ENCODE measurements at places on chromosomes 6 and 20.

DNA sequence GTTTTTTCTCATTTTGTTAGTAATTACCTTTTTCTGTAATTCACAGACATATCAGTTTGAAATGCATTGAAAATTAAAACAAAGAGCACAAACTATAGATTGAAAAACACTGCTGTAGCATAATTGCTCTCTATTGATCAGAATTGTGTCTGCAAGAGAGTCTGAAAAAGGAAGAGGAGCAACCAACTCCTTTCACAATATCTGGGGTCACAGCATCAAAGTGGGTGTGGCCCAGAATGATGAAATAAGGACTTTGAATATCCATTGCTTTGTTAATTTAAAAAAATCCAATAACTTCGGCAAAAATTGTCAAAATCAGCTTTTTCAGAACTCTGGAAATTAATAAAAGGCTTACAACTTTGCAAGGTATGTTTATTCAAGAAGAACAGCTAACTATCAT is 99.2 kb downstream of the MYLK4 start:
- no peak for DNase-seq

DNA sequence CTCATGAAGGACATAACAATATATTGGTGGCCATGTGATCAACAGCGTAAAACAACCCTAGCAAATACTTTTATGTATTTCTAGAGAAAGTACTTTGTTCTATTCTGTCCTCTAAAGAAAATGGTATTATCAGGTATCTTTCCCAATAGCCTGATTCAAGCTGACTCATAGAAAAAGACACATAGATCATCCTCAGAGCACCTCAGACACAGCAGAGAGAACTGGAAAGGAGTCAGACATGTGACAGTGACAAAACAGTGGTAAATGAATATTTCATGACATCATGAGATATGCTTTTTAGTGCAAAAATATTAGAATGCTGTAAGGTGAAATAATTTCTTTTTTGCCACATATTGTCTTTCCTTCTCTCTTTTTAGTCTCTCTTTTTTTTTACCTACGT is 1355.0 kb upstream of the MAP3K7 start:
- DNase-seq, result no peak

- peak; percentile 13 for DNase-seq
Measured at GRCh38 chr6:130913120-130913519, 85.9 kb downstream of the SMLR1 start.

DNA sequence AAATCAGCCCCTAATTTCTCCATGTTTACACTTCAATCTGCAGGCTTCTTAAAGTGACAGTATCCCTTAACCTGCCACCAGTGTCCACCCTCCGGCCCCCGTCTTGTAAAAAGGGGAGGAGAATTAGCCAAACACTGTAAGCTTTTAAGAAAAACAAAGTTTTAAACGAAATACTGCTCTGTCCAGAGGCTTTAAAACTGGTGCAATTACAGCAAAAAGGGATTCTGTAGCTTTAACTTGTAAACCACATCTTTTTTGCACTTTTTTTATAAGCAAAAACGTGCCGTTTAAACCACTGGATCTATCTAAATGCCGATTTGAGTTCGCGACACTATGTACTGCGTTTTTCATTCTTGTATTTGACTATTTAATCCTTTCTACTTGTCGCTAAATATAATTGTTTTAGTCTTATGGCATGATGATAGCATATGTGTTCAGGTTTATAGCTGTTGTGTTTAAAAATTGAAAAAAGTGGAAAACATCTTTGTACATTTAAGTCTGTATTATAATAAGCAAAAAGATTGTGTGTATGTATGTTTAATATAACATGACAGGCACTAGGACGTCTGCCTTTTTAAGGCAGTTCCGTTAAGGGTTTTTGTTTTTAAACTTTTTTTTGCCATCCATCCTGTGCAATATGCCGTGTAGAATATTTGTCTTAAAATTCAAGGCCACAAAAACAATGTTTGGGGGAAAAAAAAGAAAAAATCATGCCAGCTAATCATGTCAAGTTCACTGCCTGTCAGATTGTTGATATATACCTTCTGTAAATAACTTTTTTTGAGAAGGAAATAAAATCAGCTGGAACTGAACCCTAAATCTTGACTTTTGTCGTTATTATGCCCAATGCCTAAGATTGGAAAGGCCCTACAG is 4.5 kb downstream of the SOX4 start:
- DNase-seq, result no peak

- DNase-seq, result no peak
Measured at GRCh38 chr6:77456531-77457248, 6.6 kb downstream of the HTR1B start.

- no peak for DNase-seq
Measured at GRCh38 chr20:53097791-53098190, 125.6 kb downstream of the TSHZ2 start.

- no peak for DNase-seq
Measured at GRCh38 chr6:37260444-37260843, 2.5 kb upstream of the TMEM217 start.

DNA sequence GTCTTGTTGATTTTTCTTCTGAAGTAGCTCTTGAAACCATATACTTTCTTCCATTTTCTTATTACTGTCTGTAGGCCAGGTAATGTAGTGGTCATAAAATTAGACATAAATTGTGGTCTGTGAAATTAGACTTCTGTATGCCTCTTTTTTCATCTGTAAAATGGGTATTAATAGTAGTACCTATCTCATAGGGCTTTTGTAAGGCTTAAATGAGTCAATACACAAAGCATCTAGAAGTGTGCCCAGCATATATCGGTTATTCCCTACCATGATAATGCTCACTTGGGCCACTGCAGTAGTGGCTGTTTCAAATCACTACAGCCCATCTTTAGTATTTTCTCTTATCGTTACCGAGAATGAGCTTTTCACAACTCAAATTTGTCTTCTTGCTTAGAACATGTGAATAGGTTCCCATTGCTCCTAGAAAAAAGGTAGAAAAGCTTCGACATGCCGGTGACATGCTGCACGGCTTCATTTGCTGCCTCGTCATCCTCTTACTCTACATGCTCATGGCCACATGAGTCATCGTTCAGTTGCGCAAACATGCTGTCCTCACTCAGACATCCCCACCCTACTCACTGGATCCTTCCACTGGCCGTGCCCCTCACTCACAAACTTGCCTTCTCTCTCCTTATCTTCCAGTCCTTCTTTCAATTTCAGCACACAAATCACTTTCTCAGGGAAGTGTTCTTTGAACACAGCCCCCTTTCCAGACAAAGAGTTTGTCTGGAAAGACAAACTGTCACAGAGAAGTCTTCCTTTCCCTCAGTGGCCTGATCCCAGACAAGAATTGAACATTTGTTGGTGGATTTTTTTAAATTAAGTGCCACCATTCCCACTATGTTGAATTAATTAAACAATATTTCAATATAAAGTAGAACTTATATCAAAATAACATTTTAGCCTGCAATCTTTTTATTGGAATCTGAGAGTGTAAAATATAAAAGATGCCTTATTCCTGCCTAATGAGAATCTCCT is 32.2 kb upstream of the ERVFRD-1 start:
- DNase-seq, result no peak

DNA sequence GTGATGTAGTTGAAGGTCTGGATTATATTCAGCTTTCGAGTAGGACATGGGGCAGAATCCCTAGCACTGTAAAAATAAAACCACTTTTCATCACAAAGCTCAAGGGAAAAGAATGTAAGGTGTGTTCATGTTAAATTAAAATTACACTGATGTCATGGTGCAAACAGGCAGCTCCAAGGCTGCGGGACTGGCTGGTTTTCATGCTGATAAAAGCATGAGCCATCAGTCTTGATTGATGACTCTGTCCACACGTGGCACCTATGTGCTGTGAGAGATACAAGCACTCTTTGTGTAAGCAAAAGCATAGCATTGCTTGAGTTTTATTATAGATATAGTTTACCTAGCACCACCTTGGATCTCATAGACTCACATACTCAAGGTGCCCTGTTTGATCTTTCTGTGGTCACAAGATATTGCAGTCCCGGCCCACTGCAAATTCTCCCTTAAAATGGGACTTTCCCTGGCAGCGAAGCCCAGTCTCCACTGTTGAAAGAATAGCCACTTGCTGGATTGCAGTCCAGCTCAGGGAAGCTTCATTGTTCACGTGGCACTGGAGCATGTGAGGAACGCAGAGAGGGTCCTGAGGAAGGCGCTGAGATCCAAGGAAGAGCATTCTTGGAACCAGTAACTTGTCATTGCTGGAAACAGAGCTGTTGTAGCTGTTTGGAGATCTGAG is 90.6 kb downstream of the TIAM2 start:
- no peak for DNase-seq

DNA sequence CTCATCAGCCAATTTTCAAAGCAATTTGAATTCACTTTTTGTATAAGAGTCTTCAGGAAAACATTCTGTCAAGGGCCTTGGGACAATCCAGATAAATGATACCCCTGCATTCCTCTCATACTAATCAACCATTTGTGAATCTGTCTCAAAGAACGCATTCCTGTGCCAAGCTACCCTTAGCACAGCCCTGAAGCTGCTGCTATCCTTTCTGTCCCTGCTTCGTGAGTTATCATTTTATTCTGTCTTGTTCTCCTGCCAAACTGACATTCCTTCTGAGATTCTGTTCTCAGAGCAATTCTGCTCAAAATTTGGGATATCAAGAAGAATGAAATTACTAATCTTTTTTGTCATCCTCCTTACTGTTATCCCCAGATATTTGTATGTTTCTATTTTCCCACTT is 213.9 kb upstream of the STXBP5 start:
- no peak for DNase-seq

GRCh38 chr6:119493980-119494379 is 144.4 kb upstream of the MAN1A1 start:
- DNase-seq, result no peak

DNA sequence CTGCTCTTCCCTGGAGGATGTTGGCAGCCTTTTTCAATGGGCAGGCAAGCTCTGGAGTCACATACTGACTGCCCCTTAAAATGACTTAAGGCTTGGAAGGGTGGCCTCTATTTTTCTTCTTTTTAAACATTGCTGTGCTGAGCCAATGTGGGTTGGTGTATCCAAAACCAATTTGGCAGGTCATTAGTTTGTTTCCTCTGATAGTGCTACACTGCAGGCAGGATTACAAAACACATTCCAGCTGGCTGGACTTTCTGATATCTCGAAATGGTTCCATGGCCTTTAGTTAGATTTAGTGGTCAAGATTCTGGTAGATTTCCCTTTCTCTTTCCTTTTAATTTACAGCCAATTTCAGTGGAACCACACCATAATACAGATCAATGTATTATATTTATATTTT is 28.1 kb upstream of the BMP2 start:
- no peak for DNase-seq

DNA sequence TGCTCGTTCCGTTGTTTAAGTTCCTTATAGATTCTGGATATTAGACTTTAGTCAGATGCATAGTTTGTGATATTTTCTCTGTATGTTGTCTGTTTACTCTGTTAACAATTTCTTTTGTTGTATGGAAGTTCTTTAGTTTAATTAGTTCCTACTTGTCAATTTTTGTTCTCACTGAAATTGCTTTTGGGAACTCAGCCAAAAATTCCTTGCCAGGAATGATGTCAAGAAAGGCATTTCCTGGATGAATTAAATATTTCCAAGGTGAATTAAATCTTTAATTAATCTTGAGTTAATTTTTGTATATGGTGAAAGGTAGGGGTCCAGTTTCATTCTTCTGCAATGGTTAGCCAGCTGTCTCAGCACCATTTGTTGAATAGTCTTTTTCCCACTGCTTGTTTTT is 406.2 kb upstream of the NOX3 start:
- no peak for DNase-seq

DNA sequence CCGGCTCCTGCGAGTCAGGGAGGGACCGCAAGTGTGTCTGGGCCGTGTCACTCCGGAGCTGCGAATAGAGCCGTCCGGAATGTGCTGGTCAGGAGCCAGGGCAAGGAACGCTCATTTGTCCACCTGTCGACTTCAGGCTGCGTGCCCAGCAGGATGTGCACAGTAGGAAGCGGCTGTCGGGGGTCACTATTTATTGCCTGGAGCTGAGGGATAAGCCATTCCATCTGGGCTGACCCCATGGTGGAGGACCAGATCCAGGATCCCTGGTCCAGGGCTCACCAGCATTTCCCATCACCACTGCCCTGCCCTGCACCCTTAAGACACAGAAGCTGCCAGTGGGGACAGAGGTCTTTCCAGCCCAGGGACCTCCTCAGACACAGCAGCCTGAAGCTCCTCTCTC is 14.7 kb downstream of the NTSR1 start:
- DNase-seq, result no peak

GRCh38 chr20:10910535-10911178 is 236.9 kb upstream of the JAG1 start:
- no peak for DNase-seq

DNA sequence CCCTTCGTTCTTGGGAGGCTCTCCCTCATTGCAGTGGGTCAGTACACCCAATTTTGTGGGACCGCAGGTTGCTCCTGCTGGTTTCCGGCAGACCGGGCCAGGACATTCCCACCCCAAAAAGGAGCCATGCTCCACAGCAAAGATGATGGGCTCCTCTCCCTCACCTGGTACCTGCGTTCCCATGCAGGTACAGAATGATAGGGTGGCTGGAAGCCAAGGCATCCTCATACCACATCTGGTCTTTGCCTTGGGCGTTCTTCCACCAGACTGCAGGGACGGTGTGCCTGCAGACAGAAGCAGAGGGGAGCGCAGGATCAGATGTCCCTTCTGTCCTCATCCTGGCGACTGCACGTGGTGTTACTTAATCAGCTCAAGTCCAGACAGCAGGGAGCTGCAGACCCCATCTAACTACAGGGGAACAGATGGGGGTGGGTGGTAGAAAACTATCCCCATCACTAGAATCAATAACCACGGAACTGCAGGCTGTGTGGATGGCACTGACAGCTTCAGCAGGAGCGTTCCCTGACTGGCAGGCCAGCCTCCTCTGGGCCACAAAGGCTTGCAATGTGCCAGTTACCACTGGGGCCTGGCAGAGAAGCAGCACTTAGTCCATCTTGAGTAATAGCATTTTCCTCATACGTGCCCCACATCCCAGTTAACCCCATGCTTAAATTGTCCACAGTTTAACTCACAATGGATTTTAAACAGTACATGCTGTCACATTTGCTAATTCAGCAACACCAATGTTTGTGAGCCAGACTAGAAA is 70.4 kb downstream of the ABHD12 start:
- no peak for DNase-seq

Data from stimulated activated CD4-positive, alpha-beta T cell treated with anti-CD3 and anti-CD28 coated beads, Interleukin-4, amount 100 ng/mL, for 24 hours (primary cell).